NCI-H2081 treated with DMSO at 0.1 percent for 48 hours (cell line): ENCODE measurements at places on chromosomes 12 and 14.

- no peak for DNase-seq
Observed at GRCh38 chr14:94337274-94337673, 14.1 kb upstream of the SERPINA6 start.

- DNase-seq: no peak
Observed at GRCh38 chr14:35532783-35533356, 1.1 kb upstream of the INSM2 start.

GRCh38 chr12:95443459-95443858, 30.5 kb upstream of the METAP2 start:
- no peak for DNase-seq

GRCh38 chr14:76968621-76969063, 59.9 kb downstream of the IRF2BPL start:
- no peak for DNase-seq

DNA sequence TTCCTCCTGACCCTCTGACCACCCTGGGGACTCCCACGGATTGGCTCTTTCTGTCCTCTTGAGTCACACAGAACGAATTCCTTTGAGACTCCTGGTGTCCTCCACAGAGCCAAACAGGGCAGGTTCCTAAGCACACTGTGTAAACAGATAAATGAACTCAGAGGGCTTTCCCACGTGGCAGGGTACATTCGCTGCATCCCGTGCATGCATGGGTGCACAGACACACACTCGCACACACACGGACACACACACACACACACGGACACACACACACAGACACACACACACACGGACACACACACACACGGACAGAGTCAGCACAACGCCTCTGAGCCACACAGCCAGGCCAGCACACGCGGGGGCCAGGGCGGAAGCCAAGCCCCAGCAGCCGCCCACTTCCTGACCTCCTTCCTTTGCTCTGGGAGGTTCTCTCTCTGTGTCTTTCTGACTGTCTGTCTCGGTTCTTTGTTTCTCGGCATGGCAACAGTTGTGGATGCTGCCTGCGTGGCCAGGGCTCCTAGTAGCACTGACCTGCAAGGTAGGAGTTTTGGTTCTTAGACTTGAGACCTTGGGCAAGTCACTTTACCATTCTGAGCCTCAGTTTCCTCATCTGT, 706 bp downstream of the CRACR2A start:
- no peak for DNase-seq

DNA sequence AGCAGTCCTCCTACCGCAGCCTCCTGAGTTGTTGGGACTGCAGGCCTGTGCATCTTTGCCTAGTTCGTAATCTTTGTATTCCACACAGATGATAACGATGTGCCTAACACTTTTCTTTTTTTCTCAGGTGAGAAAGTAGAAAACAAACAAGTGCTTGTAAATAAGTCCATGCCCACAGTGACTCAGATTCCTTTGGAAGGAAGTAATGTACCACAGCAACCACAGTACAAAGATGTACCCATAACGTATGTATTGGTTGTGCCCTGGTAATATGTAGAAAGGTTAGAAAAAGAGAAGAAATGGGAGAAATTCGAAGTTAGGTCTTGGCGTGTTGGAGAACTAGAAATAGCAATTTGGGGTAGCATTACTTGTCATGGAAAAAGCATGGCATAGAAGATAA, 101.6 kb downstream of the POLR3B start:
- no peak for DNase-seq

DNA sequence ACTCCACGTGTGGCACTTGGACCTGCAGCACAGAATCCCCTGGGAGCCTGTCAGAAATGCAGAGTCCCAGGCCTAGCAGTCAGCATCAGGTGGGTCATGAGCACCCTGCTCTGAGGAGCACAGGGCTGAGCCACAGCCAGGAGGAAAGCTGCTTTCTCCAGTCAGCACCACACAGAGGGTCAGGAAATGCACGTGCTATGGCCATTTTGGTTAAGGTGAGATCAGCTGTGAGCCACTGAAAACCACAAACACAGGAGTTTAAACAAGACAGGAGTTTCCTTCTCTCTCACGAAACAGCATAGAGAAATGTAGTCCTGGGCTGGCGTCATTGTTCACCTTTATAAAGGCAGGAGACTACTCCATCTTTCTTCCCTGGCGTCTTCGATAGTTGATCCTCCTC, 204.5 kb upstream of the SFSWAP start:
- DNase-seq: no peak

DNA sequence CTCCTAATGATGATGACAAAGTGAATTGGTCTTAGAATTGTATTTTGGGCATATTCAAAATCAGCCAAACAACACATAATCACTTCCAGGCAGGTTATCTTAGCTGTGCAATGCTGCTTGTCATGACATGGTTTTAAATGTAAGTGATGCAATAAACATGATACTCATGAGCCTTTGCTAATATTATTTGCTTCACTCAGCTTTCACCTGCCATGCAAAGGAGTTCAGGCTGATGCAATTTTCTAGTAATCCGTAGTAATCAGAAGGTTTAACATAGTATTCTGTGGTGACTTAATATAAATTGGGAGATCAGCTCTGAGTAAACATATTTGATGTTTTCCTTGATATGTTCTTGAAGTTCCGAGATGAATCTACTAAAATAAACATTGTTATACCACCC, 29.1 kb downstream of the TMEM260 start:
- DNase-seq: no peak

- DNase-seq: no peak
Observed at GRCh38 chr12:106001105-106001836, 137.5 kb downstream of the NUAK1 start.

DNA sequence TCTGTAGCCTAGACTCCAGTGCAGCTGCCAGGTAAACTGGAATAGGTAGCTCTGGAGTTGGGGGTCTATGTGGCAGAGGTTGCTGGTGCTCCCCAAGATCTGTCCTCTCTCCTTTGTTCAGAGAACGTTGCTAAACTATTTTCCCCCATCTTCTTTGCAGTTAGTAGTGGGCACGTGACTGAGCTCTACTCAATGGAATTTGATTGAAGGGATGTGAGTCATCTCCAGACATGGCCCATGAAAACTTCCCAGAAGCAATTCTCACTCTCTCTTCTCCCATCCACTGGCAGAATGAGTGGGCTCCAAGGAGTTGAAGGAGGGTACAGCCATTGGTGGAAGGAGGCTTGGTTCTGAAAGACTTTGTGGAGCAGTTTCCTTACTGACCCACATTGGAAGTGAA, 44.0 kb downstream of the PAH start:
- no peak for DNase-seq

DNA sequence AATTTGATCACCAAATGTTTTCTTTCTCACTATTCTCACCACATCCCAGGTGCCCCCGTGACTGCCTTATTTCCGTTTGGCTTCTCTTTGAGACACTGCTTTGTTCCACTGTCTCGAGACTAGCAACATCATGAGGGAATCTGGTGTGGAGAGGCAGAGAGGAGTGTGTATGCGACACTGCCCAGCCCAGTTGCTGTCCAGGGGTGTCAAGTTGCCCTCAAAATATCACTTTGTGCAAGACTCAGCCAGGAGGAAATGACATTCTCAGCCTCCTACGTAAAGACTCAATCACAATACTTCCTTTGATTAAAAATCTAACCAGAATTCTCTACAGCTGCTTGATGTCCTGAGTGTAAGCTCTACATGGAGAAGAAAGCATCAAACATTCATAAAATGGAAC, 48.2 kb upstream of the EEA1 start:
- no peak for DNase-seq
